GM10248 (cell line): ENCODE measurements at places on chromosomes 12 and 14.

GRCh38 chr12:124582108-124582424, 14.7 kb upstream of the NCOR2 start:
- DNase-seq = no peak

DNA sequence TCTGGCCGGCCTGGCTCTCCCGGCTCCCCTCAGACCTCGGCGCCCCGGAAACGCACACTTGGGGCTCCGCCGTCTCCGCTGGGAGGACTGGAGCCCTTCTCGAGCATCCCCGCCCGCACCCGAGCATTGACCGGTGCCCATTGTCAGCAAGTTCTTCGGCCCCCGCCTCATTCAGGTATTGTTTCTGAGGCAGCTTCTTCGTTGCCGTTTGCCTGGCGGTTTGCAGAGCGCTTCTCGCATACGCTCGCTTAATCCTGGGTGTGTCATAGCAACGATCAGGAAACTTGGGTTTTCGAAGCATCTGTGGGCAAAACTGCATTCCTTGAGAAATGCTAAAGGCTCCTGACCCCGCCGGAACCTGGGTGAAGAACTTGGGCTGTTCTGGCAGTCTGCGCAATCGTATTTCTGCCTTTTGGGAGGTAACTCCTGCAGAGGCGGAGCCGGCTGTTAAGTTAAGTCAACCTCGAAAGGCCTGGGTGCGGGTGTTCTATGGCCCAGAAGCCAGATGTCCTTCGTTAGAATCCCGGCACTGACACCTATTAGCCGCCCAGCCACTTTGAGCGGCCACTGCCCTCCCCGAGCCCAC, 518 bp downstream of the GSKIP start:
- DNase-seq = peak; percentile 39

DNA sequence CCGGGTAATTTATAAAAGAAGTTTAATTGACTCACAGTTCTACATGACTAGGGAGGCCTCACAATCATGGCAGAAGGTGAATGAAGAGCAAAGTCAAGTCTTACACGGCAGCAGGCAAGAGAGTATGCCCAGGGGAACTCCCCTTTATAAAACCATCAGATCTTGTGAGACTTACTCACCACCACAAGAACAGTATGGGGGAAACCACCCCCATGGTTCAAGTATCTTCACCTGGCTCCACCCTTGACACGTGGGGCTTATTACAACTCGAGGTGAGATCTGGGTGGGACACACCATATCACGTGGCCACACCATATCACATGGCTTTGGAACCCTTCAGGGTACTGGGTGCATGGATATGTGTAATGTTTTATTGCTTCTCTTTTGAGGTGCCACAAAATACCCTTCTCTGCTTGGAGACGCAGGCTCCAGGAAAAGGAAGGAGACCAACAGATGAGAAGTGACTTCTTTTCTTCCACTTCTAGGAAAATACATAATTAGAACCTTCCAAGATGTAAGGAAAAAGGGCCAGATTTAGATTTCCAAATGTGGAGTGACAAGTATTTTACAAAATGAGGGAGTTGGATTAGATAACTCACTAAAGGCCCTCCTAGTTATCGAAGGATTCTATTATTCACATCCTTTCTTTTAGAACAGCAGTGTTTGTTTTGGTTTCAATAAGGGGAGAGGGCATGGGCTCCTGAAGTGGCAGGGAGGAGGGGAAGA, 33.1 kb upstream of the ETFBKMT start:
- DNase-seq = no peak

DNA sequence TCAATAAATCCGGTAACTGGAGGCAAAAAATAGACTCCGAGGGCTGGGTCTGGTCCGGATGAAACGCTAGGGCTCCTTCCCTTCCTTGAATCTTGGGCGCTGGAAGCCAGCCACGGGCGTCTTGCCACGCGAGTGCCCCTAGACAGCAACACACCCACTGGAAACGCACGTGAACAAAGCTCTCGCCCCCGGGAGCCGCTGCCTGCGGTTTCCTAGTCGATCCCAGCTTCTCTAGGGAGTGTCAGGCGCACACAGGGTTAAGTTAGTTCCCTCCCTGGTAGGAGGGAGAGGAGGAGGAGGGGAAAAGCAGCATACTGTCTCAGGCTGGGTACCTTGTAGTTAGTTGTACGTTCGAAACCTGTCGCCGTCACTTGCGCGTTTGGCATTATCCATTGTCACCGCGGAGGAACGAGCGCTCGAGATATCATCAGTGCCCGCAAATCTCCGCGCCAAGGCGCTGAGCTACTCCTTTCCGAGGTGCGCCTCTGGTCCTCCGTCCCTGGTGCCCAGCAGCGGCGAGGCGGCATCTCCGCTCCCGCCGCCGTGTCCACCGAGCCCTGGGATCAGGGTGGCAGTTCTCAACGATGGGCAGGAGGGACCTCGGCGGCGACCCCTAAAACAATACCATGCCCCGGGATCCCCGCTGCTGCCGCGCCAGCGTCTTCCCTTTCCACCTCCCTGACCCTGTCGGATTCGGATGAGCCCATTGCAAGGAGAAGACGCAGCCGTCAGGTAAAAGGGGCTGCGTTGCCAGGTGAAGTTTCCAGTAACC, at the start of gene FLRT2:
TSS of gene FLRT2 (plus strand) at position 342 of the 772 bp plus-strand sequence. CDS start 91,371 bp downstream, outside the sequence.
- DNase-seq = no peak

GRCh38 chr14:99324291-99324690, 52.3 kb upstream of the BCL11B start:
- no peak for DNase-seq

DNA sequence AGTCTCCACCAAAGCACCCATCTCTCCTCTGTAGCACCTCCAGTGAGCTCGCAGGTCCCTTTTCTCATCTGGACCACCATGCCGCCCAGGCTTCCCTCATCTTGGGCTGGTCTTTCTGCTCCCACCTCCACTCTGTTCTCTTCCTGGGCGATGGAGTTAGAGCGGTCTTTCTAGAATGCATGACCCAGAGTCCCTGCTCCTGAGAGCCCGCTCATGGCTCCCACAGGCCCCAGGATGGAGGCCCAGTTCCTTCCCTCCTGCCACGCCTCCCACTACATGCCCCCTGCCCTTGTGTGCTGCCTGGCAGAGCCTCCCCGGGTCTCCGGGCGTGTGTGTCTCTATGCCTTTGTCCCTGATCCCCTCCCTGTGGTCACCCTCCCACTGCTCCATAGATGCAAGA, 100.7 kb upstream of the RTL1 start:
- DNase-seq = no peak

DNA sequence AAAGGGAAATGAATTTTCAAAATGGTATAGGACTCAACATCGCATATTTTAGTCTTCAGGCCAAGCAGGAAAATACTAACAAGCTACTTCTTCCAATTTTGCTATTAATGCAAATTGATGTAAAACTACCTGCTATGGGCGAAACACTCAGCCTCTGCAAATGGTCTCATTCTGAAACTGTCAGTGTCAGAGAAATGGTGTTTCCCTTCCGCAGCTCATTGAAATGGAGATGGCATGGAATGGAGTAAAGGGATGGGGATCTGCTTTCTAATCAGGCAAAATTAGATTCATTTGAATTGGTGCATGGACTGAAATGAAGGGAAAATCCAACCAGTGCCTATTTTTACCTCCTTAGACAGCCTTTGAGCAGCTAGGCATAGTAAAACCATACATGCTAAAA, 80.4 kb upstream of the EEA1 start:
- DNase-seq = peak; percentile 28

GRCh38 chr12:53324113-53324778, 2.8 kb upstream of the AAAS start:
- peak; percentile 76 for DNase-seq

DNA sequence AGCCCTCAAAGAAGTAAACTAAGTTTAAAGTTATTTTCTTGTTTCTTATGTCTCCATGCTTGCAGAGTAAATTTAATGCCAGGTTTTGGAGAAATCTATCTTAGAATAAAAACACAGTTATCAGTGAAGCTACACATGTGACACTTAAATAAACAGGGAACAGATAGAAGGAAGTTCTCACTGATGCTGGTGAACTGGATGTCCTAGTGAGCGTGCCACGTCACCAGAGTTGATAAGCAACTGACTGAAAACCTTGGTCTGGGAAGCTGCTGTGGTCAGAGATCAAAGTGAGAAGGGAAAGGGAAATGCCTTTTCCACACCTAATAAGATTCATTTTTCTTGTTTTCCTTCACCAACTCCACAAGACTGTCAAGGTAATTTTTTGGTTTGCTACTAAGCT, 74.8 kb upstream of the PCED1B start:
- DNase-seq = no peak

DNA sequence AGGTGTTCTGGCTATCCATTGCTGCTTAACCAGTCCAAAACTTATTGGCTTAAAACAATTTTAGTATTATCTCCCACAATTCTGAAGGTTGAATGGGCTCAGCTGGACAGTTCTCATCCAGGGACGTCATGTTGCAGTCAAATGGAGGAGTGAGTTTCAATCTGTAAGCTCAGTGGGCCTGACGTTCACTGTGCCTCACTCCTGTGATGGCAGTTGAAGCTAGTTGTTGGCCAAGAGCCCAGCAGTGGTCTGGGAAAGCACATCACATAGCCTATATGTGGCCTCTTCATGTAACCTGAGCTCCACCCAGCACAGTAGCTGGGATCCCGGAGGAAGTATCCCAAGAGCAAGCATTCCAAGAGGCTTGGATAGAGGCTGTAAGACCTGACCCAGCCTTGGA, 40.6 kb upstream of the CDKN3 start:
- DNase-seq = no peak

DNA sequence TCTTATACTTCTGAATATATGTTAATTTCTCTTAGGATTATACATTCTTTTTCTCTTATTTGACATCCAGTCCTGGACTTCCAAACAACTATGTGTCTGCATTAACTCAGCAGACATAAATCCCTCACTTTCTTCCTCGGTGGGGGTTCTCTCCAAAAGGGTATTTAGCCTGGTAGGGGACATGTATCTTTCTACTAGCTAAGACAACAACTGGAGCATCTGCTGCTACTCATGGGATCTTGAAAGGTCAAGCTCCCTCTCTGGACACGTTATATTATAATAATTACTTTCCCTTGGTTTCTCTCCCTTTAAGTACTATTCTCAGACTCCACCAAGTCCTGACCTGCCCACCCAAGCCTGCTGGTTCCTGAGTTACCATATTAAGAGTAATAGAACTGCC, 983.7 kb upstream of the FLRT2 start:
- no peak for DNase-seq

GRCh38 chr12:29580971-29581370, 83.5 kb upstream of the OVCH1 start:
- DNase-seq = no peak

GRCh38 chr14:26531894-26532293, 65.9 kb downstream of the NOVA1 start:
- DNase-seq = no peak

GRCh38 chr14:92384461-92385133, 61.6 kb downstream of the SLC24A4 start:
- DNase-seq = no peak

GRCh38 chr12:68011882-68012207, 22.6 kb downstream of the IFNG-AS1 start:
- no peak for DNase-seq

GRCh38 chr14:22370084-22370847, 218.8 kb downstream of the DAD1 start:
- DNase-seq = no peak

DNA sequence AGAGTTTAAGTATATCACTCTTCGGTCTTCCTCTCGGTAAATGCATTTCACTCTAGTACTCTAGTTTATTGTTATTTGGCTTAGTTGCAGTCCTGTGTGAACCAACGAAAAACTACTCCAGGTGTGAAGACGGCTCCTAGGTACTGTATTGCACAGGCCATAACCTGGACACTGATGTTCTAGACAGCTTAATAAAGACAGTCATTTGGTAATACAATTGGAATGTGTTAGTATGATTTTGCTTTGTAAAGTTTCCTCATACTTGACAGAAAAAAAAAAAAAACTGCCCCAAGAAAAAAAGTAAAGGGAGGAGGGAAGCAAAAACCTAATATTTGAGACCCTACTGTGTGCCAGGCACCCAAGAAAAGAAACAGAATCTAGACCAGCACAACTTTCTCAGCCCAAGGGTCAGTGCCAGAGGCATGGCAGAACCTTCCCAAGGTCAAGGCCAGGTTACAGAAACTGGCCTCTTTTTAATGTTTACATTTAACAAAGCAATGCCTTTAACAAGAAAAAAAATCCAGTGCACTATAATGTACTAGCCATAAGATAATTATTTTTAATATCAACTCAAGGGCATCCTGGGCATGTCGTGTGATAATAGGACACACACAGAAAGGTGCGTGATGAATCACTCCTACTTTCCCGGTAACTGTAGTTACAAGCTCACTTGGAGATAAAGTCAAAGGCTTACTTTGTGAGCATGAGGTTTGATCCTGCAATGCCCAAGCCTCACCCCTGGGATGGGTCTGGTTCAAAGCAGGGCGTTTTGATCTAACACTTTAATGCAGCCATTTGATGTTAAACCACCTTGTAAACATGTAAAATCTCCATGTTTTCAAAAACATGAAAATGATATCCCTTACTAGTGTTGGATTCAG, 110.6 kb downstream of the BMP4 start:
- DNase-seq = no peak

DNA sequence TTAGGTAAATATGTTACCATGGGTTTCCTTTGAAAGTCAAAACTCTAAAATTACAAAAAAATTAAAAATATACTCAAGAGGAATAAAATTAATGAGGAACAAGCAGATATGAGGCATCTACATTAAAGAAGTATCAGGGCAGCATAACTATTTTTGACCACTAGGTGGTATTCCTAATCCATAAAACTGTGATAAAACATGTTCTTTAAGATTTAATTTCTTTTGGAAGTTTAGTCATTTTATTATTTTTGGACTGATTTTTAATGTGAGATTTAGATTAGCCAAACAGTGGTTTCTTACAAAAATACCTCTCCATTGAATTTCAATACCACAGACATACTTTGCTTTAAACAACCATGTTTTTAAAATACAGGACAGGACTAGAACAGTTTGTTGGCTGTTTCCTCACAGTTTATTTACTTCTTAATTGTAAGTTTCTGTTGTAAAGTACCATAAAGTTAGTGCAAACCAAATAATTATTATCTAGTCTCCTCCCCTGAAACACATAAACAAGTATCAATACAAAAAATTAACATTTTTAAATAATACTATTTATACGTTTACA, 49.8 kb downstream of the NTS start:
- DNase-seq = no peak

GRCh38 chr12:86550218-86551145, 294.3 kb upstream of the MGAT4C start:
- no peak for DNase-seq

- DNase-seq = no peak
Observed at GRCh38 chr14:25570483-25570882, 520.5 kb upstream of the STXBP6 start.

- DNase-seq = no peak
Observed at GRCh38 chr12:116065606-116066005, 211.9 kb downstream of the MED13L start.

DNA sequence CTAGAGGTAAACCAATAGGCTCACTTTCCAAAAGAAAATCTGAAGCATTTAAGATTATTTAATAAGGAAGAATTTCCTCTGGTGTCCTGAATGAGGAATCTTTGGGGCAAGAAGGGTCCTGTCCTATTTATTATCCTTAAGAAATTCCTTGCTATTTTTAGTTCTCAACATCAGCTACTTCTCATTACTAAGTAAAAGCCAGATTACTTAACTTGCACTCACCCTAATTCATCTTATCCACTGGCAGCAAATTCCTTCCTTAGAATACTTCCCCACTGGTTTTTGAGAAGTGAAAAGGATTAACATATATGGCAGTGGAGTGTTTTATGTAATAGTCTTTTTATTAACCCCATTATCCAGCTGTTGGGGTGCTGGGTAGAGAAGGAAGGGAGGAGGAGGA, 767.7 kb downstream of the DIO2 start:
- no peak for DNase-seq

- no peak for DNase-seq
Observed at GRCh38 chr12:107094183-107094448, 767 bp upstream of the CRY1 start.
